ENCODE measurements at places on chromosomes 11 and 22.

GRCh38 chr11:125303694-125304093, 139.1 kb downstream of the PKNOX2 start:
- DNase-seq, result no peak

- DNase-seq, result no peak
Observed at GRCh38 chr11:34264303-34265110, 93.3 kb downstream of the ABTB2 start.

GRCh38 chr22:19814428-19814827, 40.2 kb downstream of the GNB1L start:
- no peak for DNase-seq

DNA sequence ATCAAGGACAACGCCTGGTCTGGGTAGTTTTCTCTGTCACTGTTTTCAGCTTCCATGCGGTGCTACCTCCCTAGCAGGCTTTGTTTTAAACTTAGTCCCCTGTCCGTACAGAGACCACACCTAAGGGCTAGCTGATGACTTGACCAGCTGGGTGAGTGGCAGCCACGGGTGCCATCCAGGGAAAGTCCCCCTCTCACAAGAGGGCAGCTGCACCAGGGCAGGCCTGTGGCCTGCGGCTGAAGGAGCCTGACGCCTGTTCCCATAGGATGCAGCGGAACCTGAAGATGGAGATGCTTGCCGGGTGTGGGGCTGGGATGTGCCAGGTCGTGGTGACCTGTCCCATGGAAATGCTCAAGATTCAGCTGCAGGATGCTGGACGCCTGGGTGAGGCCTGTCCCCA, 19.9 kb downstream of the SLC25A18 start:
- no peak for DNase-seq

DNA sequence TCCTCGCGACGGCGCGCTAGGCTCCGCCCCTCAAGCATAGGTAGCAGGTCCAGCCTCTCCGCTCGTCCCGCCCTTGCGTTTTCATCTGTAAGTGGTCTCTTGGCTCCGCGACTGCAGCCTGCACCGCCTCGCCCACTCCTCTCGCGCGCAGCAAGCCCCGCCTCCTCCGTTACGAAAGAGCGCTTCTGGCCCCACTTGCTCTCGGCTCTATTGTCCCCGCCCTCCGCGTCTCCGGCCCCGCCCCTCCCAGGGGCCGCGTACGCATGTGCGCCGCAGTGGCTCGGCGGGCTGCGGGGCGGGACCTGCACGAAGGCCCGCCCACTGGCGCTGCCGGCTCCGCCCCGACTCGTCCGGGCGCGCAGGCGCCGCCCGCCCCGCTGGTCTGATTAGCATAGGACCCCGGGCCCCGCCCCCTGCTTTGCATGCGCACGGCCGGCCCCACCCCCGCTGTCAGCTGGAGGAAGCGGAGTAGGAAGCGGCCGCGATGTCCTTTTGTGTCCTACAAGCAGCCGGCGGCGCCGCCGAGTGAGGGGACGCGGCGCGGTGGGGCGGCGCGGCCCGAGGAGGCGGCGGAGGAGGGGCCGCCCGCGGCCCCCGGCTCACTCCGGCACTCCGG, at the start of gene ESRRA:
TSS of gene ESRRA (plus strand) at position 450 of the 616 bp plus-strand sequence. CDS start 1,656 bp downstream, outside the sequence.
- peak; percentile 99 for DNase-seq

GRCh38 chr22:46455446-46455845, 82.0 kb downstream of the CELSR1 start:
- DNase-seq, result no peak

DNA sequence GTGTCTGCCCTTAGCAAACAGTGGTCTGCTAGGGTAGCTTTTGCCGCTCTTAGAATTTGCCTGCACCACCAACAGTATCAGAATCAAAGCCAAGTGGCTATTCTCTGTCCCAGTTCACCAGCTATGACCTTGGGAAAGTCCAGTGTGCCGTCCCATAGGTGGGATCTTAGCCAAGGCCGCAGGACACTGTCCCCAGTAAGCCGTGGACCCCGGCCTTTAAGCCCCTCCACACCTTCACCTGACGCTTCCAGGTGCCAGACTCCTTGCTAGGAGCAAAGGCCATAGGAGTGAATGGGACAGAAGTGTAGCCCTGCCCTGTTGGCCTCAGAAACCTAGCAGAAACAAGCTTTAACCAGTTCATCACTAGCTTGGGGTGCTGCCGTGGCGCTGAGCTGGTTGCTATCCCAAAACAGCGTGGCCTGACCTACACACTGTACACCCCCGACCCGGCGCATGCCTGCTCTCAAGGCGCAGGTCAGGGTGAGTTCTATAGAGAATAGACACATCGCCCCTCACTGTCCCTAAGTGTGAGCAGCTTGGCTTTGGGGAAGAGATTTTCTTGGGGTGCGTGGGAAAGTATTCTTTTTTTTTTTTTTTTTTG, 4.5 kb downstream of the FADD start:
- DNase-seq, result no peak

GRCh38 chr22:25362215-25362882, 142.9 kb downstream of the CRYBB2 start:
- peak; percentile 55 for DNase-seq

DNA sequence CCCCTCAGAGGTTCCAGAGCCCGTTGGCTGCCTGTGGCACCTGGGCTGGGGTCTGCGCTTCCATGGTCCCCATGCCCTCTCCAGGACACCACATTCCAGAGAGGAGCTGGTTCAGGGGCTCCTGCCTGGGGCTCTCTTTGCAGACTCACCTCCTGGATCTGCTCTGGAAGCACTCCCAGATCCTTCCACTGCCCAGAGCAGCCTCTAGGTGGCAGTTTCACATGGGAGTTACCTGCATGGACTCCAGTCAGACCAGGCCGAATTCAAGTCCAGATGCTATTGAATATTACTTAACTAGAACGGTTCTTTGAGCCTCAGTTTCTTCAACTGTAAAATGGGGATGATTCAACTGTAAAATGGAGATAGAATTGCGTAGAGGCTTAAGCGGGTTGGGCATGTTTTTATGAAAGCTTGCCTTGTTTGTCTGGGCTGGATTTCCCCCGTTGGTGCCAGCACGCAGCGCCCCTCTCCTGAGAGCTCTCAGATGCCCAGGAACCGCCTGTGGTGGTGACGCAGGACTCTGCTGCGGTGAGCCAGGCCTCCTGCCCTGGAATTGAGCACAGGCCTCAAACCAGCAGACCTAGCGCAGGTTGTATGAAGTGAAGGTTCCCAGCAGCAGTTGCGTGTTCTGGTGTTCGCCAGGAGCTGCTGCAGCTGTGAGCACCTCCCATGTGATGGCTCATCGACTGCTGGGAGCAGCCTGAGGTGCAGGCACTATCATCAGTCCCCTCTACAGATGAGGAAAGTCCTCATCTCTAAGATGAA, 44.2 kb downstream of the LMO1 start:
- DNase-seq, result no peak

DNA sequence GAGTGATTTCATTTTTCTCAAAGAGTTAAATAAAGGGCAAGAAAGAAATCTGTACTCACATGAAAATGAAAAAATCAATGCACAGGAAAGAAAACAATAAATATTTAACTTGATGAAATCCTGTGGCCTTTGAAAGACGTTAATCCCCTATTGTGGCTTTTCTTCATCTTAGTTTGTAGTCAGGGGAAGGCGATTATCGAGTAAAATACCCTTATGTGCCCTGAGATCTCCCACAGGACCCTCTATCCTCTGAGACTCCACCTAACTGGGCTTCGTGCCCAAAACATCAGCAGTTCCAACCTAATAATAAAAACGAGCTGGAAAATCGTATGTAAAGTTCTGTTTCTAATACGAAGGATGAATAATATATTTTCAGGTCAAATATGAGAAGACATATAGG, 208.2 kb upstream of the ZC3H12C start:
- no peak for DNase-seq

DNA sequence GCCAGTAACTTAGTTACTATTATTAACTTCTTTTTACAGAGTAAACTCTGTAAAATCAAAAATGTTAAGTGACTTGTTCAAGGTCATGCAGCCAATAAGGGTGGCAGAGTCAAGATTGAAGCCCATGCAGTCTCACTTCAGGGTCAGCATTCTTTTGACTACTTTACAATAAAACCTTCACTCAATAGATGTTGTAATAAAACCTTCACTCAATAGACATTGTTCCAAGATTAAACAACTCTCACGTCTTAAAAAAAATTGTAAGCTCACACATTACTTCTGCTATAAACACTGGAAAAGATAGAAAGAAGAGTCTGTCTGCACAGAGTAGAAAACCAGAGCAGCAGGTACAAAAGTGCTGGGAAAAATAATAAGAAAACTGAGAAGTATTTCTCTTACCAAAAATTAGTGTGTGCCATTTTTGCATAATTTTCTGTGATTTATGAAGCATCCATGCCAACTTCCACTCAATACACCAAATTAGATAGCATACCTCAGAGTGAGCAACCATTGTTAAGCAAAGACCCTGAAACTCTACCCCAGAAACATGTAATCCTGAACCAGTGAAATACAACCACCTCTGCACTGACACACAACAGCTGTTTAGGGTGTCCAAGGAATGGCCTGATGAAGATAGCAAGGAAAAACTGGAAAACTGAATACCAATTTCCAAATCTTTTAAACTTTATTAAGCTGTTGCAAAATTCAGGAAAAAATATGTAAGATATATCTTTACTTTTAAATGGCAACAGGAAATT, 4.9 kb upstream of the SOX6 start:
- DNase-seq, result no peak

DNA sequence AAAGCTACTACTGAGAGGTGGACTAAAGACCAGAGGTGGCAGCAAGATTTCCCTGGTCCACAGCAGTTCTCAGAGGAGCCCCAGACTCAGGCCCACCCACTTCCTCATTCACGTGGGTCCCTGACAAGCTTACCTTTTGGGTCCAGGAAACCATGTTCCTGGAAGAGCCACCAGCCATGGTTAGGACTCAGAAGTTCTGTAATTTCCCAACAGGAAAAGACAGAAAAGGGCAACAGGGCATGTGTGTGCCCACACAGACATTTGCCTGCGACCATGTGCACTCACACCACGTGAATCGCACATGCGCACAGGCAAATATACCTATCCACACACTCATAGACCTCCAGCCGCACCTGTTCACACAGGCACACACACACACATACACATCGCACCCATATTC, 42.9 kb downstream of the LRRC32 start:
- no peak for DNase-seq

DNA sequence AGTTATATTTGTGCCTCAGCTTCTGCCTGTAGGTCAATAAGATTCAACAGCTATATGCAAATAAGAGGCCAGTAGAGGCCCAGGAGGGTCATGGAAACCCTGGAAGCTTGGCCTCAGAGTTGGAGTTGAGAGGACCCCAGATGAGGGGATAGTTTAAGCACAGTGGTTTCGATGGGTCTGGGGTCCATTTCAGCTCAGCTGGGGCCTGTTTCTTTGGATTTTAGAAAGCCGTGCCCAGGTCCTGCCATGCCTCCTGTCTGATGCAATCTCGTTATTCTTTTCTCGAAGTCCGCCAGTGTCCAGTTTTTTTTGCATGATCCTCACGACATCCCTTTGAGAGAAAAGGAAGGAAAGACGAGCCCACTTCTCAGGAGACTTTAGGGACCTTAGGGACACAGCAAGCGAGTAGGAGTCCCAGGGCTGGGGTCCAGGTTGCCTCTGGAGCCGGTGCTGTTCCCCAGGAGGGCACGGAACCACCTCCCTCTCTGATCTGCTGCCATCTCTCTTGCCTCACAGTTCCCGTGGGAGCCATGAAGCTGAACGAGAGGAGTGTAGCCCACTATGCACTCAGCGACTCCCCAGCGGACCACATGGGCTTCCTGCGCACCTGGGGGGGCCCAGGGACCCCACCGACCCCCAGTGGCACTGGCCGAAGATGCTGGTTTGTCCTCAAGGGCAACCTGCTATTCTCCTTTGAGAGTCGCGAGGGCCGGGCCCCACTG, 2.6 kb upstream of the SMDT1 start:
- no peak for DNase-seq

DNA sequence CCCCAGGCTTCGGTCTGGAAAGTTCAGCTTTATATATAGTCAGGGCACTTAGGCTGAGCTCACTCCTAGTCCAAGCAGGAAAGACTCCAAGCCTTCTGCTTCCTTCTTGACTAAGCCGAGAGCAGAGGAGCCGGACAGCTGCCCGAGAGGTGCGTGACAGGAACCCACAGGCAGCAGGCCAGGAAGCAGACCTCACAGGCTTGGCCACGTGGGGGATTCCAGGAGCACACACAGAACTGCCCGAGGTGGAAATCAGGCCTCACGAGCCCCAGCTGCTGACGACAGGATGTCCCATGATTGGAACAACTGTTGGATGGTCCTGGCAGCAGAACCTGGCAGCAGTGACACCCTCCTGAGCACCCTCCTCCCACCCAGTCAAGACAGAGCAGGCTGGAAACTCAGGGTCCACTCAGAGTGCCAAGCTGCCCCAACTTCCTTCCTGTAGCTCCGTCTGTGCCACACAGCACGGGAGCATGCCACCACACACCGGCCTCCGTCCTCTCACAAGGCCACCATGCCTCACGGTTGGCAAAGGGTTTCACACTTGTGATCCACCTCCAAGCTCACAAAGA, 5.4 kb downstream of the PLA2G6 start:
- DNase-seq, result no peak

GRCh38 chr11:18669219-18669596, 29.4 kb upstream of the TMEM86A start:
- no peak for DNase-seq

GRCh38 chr11:21877151-21877550, 315.7 kb upstream of the ANO5 start:
- no peak for DNase-seq

- no peak for DNase-seq
Observed at GRCh38 chr11:117462183-117462863, 134.7 kb downstream of the CEP164 start.

GRCh38 chr11:129425214-129425613, 49.6 kb downstream of the BARX2 start:
- DNase-seq, result no peak

GRCh38 chr22:49576241-49577141, 251.2 kb downstream of the BRD1 start:
- no peak for DNase-seq

- DNase-seq, result no peak
Observed at GRCh38 chr11:46426233-46426991, 34.8 kb upstream of the CHRM4 start.

GRCh38 chr22:23751441-23751996, 607 bp upstream of the ZNF70 start:
- DNase-seq, result no peak

- DNase-seq, result no peak
Observed at GRCh38 chr11:67652965-67653845, 2.7 kb upstream of the ACY3 start.

- no peak for DNase-seq
Observed at GRCh38 chr11:116724813-116725212, 48.0 kb downstream of the BUD13 start.

DNA sequence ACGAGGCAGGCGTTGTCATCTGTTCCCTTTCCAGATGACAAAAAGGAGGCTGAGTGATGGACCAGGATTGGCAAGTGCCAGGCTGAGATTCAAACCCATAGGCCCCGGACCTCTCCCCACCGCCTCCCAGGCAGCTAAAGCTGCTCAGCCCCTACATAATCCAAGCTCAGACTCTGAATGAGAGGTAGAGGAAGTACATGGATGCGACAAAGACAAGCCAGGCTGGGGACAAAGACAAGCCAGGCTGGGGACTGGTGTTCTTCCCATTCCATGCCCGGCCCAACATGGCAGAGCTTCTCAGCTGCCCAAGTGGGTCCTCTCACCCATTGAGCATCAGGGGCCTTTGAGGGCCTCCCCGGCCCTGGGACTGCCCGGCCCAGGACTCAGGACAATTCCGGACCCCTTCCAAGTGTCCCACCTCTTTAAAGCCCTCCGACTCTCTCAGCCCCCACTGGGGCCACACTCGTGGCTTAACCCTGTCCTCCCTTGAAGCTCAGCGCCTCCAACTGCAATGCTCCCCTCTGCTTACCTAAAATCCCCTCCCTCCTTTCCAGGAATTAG, 4.8 kb downstream of the MFNG start:
- DNase-seq, result no peak

GRCh38 chr22:30891443-30891755, 77.2 kb downstream of the MORC2 start:
- no peak for DNase-seq

All from activated naive CD4-positive, alpha-beta T cell (primary cell).